Lung microvascular endothelial cell (primary cell): ENCODE measurements at places on chromosomes 6 and 20. TPM values are rescaled to one million over a fixed set of nuclear protein-coding genes. Genes with fewer than 3 reads are reported as not detected.

Gene SAMD3
- not detected in 2 replicates for total RNA-seq

DNA sequence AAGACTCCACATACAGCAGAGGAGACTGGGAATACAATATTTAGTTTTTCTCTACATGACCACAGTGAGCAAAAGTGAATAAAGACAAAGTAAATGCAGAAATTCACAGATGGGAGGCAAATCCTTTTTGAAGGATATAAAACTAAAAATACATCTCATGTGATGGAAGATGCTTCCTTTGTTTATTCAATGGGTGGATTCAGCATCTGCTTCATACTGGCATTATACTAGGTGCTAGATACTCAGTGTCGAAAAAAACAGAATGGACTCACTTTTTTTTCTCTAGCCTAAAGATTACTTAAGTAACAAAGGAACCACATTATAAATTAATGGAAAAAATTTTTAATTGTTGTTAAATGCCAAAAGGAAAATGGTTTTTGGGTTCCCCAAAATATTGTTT, 216.2 kb downstream of the TRDN start:
- no peak for DNase-seq

GRCh38 chr6:47235421-47235820, 74.3 kb downstream of the TNFRSF21 start:
- no peak for DNase-seq

- no peak for DNase-seq
Measured at GRCh38 chr6:110116258-110116657, 63.2 kb downstream of the WASF1 start.

- DNase-seq: no peak
Measured at GRCh38 chr6:3347247-3347646, 88.5 kb downstream of the PSMG4 start.

Gene PSMF1
- 21.1 and 29.4 TPM in 2 replicates for total RNA-seq

GRCh38 chr6:15102241-15102640, 143.6 kb upstream of the JARID2 start:
- DNase-seq: no peak

DNA sequence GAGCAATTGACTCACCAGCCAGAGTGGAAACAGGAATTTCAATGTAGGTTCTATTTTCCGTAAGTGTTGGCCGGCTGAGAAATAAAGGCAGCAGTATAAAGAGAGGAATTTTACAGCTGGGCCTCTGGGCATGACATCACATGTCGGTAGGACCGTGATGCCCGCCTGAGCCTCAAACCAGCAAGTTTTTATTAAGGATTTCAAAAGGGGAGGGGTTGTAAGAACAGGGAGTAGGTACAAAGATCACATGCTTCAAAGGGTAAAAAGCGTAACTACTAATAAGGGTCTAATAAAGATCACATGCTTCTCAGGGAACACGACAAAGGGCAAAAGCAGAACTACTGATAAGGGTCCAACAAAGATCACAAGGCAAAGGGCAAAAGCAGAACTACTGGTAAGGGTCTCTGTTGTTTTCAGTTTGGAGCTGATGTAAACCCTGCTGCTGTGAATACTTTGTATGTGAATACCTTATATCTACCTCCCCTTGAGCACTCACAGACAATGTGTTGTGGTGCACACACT, 9.0 kb upstream of the TULP4 start:
- no peak for DNase-seq

Gene IMPG1
- total RNA-seq: not detected in 2 replicates

DNA sequence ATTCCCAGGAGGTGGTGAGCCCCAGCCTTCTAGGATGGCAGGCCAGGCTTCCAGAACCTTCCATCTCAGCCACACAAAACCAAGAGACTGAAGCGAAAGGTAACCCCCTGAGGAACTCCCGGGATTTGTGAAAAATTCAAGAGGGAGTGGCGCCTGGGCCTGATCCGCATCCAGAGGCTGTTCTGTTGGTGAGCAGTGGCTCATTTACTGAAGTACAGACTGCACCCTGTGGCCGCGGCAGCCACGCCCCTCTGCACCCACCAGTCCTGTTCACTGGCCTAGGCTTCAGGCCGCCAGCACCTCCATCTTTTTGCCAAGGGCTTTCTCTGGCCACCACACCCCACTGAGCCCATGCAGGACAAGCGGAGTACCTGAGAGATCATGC, 79.1 kb upstream of the PTPN1 start:
- no peak for DNase-seq

DNA sequence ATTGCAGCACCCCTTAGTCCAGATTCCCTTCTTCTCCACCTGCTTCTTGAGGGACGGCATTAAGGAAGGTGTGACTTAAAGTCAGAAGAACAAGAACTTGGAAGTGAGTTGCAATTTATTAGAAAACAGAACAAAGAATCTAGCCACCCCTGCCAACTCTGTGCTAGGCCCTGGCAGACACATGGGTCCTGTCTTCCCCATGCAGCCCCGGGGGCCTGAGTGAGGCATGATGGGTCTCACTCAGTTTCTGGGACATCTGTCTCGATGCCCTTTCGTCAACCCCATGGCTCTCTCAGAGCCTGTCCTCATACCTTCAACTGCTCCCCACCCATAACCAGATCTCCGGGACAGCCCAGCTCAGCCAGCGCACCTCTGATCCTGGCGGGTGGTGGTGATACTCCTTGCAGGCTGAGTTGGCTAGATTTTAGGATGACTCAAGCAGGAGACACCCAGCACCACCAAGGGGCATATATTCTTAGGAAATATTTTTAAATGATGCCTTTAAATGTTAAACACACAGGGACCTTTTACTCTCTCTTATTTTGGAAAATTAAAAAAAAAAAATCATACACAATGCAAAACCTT, 143.2 kb upstream of the RNF24 start:
- DNase-seq: no peak

DNA sequence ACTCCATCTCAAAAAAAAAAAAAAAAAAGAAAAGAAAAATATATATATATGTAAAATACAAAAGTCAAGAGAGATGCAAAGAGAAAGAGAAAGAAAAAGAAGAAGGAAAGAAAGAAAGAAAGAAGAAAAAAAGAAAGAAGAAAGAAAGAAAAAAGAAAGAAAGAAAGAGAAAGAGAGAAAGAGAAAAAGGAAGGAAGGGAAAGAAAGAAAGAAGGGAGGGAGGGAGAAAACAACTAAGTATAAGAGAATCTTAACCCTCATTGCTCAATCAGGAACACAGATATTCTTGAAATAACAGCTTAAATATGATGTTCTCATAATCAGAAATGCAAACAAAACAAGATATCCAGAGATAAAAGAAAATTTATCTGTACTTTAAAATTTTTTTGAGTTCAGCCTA, 54.4 kb upstream of the MARCKS start:
- DNase-seq: no peak

Gene SPATA2
- total RNA-seq: 0.65 and 0.99 TPM in 2 replicates

DNA sequence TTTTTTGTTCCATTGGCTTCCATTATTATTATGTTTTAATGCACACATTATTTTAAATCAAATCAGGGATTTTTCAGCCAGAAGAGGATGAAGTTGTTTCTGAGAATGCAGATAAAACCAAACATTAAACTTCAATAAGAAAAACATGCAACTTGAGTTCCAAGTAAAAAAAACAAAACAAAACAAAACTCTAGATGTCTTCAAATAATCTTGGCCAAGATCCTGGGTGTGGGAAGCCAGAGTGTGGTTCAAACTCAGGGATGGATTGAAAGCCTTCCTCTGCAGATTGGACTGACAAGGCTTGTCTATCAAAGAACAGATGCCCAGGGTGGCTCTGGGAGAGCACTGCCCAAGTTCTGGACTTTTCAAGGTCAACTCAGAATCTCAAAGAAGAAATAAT, 134.1 kb downstream of the LCA5 start:
- no peak for DNase-seq

GRCh38 chr6:6865611-6866010, 242.2 kb upstream of the RREB1 start:
- DNase-seq: no peak
